Lower lobe of right lung (tissue), 2 donors: ENCODE measurements at places on chromosomes 6 and 20. TPM values are rescaled to one million over a fixed set of nuclear protein-coding genes. Genes with fewer than 3 reads are reported as not detected.

The PTK6 gene
- total RNA-seq, result 4.2 TPM

The ADAT2 gene
- 6.2 TPM for total RNA-seq

DNA sequence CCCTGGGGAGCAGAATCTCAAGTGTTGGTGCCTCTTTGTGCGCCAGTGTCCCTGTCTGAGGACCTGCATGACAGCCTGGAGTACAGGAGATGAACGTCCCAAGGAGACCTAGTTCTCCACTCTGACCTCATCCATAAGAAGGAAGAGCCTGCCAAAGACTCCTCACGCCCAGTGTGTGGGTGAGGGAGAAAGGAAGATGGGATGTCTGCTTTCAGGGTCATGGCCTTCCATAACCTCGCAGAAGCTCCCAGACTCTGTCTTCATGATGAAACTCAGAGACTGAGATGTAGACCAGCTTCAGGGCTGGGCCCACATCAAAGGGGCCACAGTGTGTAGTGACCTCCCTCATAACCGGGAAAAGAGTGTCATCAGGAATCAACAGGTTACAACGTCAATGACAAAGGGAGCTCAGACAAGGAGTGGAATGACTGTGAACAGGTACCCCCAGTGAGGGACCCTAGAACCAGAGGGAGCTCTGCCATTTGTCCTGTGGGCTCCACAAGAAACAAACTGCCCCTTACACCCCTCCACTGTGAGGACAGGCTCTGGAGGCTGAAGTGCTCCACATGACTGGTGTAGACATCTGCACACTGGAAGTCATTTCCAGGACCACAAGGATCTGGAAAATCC is 8.1 kb downstream of the HLA-DQB1 start:
- DNase-seq, result peak; percentile 37
- no peaks in the 10 kb centered on the region for H3K4me1 ChIP-seq
- no peak overlapping the region for H3K4me3 ChIP-seq

DNA sequence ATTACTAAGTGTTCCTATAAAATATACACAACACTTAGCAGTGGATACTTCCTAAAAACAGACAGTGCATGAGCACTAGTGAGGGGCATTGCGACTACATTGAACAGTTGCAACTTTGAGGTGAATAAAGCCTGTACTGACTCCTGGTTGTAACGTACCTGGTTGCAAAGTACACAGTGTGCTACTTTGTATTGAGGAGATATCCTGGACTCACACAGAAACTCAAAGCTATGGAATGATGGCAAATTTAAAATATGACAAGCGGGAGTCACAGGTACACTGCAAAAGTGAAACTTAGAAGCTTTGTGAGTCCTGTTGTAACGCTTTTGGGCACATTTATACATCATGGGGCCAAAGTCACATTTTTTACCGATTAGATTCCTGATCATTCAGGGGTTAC is 55.6 kb upstream of the HLA-A start:
- peak overlapping the region; percentile 66 for H3K4me3 ChIP-seq
- H3K27me3 ChIP-seq, result no peaks in the 10 kb centered on the region
- H3K27ac ChIP-seq, result peak overlapping the region; percentile 91
- DNase-seq, result no peak
- no peaks in the 10 kb centered on the region for H3K36me3 ChIP-seq
- H3K4me1 ChIP-seq, result peaks cover 6% of the 10 kb centered on the region

DNA sequence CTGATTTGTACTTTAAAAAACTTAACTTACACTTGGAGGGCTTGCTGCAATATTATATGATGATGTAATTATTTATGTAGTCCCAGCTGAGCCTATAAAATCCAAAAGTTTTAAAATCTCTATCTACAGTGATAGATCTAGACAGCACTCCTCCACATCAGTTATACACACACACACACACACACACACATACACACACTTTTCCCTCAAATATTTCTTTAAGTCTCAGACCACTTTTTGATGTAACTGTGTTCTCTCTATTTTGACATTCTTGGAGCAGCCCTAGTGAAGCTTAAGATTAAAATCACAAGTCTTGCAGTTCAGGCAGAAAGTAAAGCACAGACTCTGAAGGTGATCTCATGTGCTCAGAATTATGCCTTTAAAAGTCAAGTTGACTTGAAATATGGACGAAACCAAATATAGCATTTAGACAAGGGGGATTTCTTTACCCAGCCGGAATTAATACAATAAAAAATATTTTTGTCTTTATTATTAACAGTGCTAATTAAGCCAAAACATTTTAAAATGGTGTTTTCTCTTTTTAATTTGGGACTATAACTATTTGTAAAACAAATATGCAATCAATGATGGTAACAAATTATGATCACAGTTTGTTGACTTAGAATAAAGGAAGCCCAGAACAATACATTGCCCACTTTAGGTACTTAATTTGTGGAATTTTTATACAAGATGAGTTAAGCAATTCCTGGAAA is 63.5 kb upstream of the TMEM30A start:
- H3K27me3 ChIP-seq, result no peaks in the 10 kb centered on the region
- H3K27ac ChIP-seq, result no peak overlapping the region
- DNase-seq, result no peak
- H3K4me3 ChIP-seq, result no peak overlapping the region
- H3K36me3 ChIP-seq, result peaks cover 5% of the 10 kb centered on the region
